ENCODE measurements at places on chromosomes 11 and 22.

DNA sequence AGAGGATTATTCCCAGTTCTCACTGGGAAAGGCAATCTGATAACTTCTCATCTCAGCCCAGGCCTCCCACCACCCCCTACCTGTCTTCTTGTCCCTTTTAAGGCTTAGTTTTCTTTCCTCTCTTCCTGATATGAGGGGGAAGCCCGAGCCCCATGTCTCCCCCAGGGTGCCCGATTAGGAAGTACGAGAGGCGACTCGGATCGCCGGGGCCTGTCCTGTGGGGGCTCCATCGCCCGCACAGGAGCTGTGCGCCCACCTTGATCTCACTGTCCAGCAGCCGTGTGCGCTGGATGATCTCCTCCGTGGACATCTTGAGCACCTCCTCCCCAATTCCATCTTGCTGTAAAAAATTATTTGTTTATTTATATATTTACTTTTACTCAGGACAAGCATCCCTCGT lies 628 bp downstream of the PSMC3 start:
- DNase-seq: no peak

DNA sequence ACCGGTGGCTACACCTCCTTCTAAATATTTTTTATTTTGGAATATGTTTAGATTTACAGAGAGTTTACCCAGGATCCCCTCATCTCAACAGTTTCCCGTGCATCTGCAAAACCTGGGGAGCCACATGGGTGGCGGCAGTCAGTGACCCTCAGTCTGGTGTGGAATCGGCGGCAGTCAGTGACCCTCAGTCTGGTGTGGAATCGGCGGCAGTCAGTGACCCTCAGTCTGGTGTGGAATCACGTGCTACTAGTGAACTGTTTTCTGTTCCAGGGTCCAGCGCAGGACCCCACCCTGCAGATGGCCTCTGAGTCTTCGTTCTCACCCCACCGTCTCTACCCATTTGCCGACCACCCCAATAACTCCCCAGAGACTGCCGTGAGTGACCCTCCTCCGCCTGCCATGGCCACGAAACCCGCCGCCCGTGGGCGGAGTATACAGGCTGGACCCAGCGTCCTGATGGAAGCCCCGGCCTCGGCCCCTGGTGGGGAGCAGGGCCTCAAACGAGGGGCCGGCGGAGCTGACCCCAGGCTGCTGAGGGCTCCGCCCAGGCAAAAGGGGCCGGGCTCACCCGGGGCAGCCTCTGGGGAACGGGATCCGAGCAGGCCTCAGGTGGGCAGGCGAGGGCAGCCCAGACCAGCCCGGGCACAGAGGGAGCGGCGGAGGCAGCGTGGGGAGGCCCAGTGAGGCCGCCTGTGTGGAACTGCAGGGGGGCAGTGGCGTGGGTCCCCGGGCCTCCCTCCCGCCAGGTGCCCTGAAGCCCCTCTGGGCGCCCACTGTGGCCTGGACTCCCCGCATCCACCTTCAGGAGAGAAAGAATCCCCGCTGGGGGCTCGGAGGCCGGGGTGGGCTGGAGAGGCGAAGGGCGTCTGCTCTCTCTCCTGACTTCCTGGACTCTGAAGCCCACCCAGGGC lies 2.5 kb downstream of the IL17REL start:
- DNase-seq: no peak

DNA sequence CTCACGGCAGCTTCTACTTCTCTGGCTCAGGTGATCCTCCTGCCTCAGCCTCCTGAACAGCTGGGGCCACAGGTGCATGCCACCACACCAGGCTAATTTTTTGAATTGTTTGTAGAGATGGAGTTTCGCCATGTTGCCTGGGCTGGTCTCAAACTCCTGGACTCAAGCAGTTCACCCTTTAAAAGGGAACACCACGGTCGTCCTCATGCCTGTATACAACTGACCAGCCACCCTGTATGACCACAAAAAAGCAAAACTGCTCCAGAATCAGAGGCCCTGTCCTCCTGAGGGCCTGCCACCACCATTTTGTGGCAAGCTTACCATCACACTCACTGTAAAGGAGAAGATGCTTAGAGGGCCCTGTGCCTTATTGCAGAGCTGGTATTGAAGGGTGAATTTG lies 2.2 kb downstream of the GLB1L3 start:
- DNase-seq: no peak

GRCh38 chr11:117465236-117465997 lies 137.8 kb downstream of the CEP164 start:
- no peak for DNase-seq

DNA sequence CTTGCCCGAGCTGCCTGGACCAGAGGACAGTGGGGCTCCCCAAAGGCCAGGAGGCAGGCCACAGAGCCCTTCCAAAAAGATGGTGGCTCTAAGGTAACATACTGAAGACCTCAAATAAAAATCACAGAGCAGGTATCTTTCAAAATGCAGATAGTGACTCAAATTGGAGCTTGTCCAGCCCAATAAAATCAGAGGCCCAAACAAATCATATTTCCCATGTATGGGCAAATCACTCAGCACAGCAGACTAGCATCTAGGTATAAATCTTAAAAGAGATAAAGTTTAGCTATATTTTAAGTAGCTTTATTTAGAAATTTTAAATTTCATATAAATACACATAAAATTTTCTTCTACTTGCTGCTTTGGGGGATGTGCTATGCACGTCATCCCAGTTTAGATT lies 3.3 kb downstream of the TESMIN start:
- no peak for DNase-seq

- DNase-seq: no peak
Observed at GRCh38 chr11:113528982-113529381, 53.8 kb upstream of the DRD2 start.

- no peak for DNase-seq
Observed at GRCh38 chr11:41868606-41869005, 409.2 kb upstream of the LRRC4C start.

DNA sequence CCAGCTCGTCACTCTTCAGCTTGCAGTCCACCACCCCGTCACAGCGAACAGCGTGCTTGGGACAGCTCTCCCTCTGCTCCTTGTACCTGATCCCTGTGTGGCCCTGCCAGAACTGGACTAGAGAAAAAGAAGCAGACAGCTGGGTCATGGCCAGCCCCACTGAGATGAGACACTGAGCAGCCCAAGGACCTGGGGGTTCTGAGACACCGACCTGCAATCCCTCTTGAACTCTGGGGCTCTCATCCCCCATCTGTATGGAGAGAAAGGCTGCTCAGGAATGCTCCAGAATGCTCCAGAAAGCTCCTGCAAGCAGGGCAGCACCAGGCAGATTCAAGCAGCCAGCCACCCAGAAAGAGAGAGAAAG lies 14.8 kb downstream of the TMPRSS13 start:
- no peak for DNase-seq

GRCh38 chr11:61783717-61784505 lies 8.5 kb downstream of the TMEM258 start:
- no peak for DNase-seq

GRCh38 chr22:46280999-46281623 lies 13.3 kb downstream of the TTC38 start:
- no peak for DNase-seq

DNA sequence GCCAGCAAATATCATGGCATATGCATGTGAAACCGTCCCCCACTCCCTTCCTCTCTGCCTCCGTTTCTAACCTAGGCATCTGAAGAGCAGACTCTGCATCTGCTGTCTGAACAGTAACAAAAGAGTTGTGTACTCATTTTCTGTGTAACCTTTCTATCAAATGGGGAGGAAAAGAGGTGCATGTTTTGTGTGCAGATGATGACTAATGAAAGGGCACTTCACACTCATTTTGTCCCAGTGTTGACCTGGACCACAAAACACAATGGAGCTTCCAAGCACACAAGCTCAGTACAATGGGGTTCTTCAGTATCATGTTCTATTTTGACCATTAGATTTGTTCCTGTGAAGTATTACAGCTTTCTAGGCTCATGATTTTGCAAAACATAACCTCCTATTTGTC lies 13.0 kb downstream of the JHY start:
- no peak for DNase-seq

GRCh38 chr22:40009292-40009774 lies 14.6 kb downstream of the FAM83F start:
- DNase-seq: no peak

GRCh38 chr22:49838771-49839717 lies 11.4 kb upstream of the BRD1 start:
- DNase-seq: no peak

DNA sequence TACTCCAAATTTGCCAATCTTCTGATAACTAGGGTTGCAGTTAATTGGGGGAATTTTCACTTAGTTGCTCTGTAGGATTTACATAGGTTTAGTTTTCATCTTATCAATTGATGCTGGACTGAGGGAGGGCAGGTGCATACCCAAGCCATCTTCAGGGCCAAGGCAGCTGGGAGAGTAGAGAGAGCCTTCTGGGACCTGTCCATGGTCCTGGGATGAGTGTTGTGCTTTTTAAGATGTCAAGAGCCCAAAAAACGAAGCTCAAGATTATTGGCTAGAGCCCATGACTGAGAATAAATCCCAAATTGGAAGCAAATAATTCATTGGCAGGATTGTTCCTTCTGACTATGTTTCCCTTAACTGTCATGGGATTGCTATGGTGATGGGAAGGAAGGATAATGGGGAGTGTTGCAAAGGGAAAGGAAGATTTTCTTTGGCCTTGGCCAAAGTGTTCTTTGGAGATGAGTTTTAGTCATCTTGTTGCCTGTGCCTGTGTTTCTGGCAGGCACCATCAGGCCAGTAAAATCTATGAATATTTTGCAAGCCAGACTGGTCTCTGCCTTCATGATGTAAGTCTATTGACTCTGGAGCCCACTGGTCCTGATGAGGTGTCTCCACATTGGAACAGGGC lies 4.5 kb downstream of the SLC22A6 start:
- no peak for DNase-seq

DNA sequence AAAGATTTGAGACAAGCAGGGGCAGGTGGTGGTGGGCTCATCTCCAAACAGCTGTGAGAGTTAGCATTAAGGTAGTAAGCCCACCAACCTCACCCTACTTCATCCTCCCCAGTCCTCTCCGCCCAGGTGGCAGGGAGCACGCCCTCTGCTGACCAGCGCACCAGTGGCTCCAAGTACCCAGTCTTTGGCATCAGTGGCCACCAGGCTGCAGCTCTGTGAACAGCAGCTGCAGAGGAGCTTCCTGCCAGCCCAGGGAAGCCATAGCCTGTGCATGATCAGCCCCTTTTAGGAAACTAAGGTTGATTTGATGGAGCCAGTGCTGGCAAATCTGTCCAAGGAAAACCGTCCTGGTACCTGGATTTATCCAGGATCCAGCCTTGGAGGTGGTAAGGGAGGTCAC lies 21.7 kb downstream of the CAVIN3 start:
- peak; percentile 50 for DNase-seq

- no peak for DNase-seq
Observed at GRCh38 chr22:19844377-19845053, 10.2 kb downstream of the GNB1L start.

DNA sequence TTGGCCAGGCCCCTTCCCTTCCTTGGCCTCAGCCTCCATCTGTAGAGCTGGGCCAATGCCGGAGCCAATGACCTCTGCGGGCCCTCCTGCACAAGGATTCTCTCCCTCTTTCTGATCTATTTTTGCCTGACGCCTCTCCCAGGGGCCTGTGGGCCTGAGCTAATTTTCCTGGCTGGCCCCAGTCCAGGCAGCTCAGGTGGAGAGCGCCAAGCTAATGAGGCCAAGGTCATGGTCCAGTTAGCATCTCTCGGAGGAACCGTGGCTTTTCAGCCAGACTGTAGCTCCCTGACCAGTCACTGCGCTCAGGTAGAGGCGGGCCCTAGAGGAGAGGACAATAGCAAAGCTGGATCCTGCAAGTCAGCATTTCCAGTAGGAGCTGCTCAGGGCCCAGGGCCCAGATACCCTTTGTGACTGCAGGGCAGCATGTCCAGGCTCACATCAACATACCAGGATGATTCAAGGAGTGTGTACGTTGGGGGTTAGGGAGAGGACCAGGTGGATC lies 43.5 kb downstream of the APOL3 start:
- no peak for DNase-seq

DNA sequence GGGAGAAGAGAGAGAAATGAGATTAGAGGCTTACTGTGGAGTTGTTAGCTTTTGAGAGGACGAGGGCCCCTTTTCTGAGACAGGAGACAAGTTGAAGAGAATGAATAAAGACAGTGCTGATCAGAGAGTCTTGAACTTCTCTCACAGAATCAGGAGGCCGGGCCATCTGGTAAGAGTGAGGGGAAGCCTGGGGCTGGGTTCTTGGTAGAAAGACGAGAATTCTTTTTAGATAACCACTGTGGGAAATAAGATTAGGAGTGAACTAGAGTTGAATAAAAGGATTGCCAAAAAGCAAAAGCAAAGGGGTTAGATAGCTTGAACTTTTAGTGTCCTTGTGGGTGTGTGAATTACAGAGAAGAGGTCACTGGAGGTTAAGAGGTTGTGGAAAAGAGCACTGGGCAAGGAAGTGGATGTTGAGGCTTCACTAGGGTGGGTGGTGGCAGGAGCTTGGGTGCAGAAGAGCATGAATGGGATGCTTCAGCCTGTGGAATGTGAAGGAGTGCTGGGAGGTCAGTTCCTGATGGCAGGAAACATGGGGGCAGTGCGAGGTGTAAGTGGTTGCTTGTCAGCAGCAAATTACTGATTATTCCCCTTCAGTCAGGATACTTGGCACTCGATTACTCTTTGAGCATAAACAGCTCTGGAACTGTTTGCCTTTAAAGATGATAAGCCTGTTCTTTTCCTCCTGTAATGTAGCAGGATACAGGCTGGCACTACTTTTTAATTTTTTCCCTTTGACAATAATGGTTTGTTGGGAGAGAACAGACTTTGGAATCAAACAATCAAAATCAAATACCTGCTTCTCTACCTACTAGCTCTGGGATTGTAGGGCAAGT lies 98.3 kb downstream of the ARHGAP42 start:
- peak; percentile 29 for DNase-seq

GRCh38 chr11:122150216-122151124 lies 34.5 kb upstream of the BLID start:
- DNase-seq: no peak

DNA sequence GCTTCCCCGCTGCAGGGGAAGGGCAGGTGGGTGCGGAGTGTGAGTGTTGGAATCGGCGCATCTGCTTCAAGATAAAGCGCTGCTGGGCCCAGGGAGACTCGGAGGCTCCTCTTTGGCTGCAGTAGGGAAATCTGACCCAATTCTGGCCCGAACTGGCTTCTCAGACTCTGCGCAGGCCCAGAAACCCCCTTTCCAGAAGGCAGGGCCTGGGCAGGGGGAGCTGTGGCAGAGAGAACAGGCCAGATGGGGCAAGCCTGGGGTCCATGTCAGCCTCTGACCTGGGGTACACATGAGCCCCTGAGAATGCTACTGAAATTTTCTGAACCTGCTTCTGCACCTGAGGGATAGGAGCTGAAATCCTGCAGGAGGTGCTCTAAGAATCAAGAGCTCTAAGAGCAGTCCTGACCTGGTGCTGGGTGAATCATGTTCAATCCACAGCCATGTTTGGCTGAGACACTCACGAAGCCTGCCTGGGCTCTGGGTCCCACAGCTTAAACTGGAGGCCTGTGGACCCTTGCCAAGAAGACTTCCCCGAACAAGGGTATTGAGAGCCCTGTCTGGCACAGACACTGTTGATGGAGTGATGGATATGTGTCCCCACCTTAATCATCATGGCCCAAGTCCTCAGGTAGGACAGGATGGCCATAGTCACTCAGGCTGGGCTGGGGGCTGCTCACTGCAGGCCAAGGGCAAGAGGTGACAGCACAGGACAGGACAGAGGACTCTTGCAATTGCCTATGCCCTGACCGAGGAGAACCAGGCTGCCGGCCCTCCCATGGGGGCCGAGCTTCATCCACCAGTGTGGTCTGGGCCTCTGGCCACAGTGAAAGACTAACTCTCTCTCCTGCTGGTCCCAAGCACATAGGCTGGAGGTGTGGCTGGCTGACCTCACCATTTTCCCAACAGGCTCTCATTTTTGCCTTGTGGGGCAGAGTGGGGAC lies 6.9 kb downstream of the RAB3IL1 start:
- DNase-seq: no peak

GRCh38 chr11:6440906-6441358 lies at the start of gene HPX:
TSS of gene HPX (minus strand) at chr11:6440987. CDS start at chr11:6440963, 24 bp downstream.
- no peak for DNase-seq

GRCh38 chr11:125180413-125181305 lies 16.1 kb downstream of the PKNOX2 start:
- no peak for DNase-seq

Data from A549 (cell line).